Ovary (tissue), 10 donors: ENCODE measurements at places on chromosomes 13 and 19. TPM values are rescaled to one million over a fixed set of nuclear protein-coding genes. Genes with fewer than 3 reads are reported as not detected.
A peak's percentile ranks its signal among the peaks of the same experiment; 100 is the strongest.

DNA sequence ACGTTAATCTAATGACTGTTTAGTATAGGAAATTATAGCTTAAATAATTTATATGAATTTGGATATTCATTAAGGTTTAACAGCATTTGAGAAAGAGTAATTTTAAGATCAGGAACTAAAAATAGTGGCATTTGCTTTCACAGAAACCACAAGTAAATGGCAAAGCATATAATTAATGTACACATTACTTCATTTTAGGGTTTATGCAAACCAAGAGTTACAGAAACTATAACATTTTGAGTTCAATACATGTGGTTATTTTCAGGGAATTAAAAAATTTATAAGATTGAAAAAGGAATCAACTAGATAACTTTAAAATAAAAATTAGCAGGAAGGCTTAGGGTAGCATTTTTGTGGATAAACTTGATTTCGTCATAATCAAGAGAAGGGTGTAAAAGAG lies 151.7 kb upstream of the MIR17HG start:
- DNase-seq, result no peak

DNA sequence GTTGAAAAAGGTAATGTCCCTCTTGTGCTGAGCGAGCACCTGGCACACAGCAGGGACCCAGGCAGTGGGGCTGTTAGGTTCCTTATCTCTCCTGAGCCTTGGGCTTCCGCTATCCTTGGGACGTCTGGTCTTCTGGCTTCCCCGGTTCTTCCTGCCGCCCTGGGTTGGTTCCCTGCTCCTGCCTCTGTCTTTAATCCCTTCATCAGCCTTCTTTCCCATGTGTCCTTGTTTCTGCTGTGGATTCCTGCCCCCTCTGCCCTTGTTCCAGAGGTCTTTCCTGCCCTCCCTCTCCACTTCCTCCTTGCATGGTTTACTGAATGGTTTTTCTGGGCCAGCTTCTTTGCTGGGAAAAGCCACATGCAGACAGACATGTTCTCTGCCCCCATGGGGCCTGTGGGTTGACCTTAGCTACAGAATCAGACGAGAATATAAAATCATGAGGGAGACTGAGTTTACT lies 2.6 kb downstream of the EPN1 start:
- no peak for DNase-seq

DNA sequence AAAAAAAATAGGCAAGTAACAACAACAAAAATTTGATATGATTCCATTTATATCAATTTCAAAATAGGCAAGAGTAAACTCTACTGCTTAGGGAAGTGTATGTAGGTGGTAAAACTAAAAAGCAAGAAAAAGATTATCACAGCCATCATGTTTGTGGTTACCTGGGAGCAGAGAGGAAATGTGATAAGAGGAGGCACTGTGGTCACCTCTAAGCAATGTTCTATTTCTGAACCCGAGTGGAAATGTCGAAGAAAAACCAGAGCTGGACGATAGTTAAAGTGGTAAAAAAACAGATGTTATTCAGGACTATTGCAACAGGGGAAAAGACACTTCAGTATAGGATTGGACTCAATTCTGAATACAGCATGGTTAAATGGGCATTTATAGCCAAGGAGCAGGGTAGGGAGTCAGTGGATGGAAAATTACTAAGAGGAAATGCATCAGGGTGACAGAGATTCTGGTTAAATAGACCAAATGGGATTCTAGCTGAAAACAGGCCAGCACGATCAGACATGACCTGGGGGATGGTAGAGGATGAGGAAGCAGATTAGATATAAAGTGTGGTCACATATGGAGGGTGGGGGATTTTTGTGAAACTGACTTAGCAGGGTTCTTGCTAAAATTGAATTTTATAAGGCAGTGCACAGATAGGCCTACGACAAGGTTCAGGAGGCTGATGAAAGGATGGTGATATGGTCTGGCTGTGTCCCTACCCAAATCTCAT lies 6.0 kb upstream of the TEX30 start:
- DNase-seq, result no peak

DNA sequence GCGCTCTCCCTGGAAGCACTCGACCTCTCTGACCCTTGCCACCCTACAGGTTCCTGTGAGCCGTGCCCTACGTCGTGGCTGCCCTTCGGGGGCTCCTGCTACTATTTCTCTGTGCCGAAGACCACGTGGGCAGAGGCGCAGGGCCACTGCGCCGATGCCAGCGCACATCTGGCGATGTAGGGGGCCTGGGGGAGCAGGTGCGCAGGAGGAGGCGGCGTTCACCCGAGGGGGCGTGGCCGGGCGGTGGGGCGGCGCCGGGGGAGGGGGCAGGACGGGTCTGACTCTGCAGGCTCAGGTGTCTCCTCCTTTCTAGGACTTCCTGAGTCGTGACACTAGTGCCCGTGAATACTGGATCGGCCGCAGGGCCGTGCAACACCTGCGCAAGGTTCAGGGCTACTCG lies 26.4 kb downstream of the CLEC4M start:
- DNase-seq, result no peak

- no peak for DNase-seq
These were observed 13.3 kb upstream of the ZNF681 start for GRCh38 chr19:23771761-23772674.

DNA sequence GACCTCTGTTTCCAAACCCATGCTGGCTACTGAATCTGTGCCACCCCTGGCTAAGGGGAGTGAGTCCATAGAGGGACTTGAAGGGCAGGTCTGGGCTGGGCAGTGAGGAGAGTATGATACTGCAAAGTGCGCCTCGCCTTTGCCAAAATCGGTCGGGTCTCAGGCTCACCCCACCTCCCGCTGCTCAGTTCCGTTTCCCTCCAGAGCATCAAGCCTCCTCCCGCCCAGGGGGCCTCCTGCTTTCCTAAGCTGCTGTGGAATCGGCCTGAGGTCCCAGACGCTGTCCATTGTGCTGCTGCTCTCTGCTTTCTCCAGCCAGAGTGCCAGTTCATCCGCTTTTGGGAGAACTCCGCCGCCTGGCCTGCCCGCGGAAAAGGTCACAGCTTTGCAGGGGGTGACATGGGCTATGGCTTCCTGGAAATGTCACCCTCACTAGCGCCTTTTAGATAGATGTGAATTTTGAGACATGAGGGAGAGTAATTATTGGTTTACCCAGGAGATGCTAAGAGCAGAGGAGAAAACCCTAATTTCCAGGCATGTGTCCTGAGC lies 1418.4 kb downstream of the UQCRFS1 start:
- no peak for DNase-seq

- DNase-seq, result no peak
These were observed 757.3 kb downstream of the EFNB2 start for GRCh38 chr13:105778196-105778595.

DNA sequence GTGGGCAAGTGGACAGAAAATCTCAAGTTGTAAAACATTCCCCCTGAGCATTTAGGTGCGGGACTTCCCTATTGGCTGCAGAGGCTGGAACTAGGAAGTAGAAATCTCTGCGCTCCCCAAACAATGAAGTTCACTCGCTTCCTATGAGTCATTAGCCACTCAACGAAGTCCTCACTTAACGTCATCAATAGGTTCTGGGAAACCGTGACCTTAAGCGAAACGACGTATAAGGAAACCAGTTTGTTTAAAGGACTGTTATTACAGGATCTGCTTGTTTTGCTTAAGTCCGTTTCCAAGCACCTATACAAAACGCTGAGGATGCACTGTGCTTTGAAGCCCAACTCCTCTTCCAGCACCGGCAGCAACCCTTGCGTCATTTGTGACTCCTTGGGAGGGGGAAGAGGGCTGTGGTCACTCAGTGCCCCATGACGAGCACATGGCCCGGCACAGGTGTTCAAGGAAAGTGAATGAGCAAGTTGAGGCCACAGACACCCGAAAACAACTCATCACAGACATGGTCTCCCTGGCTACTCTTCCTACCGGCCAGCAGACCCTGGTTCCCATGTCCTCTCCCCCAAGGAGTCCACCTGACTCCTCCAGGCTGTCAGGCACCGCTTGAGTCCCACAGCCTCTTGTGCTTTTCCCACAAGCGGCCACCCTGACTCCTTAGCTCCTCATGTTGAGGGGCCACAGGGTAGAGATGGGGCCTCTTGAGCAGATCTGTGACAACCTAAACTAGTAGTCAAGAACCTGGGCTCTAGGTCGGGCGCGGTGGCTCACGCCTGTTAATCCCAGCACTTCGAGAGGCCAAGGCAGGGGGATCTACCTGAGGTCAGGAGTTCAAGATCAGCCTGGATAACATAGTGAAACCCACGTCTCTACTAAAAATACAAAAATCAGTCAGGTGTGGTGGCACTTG lies 4.8 kb downstream of the RPS16 start:
- DNase-seq, result no peak

- no peak for DNase-seq
These were observed 2.5 kb upstream of the HNRNPUL1 start for GRCh38 chr19:41261474-41262190.

- no peak for DNase-seq
These were observed 23.9 kb upstream of the URAD start for GRCh38 chr13:28012383-28012782.

- DNase-seq, result no peak
These were observed 729 bp downstream of the STK11 start for GRCh38 chr19:1206150-1206863.

- DNase-seq, result peak; percentile 51
These were observed 1.3 kb downstream of the ZNF616 start for GRCh38 chr19:52138278-52138982.

GRCh38 chr19:55690109-55690768 lies 15.2 kb downstream of the EPN1 start:
- no peak for DNase-seq

DNA sequence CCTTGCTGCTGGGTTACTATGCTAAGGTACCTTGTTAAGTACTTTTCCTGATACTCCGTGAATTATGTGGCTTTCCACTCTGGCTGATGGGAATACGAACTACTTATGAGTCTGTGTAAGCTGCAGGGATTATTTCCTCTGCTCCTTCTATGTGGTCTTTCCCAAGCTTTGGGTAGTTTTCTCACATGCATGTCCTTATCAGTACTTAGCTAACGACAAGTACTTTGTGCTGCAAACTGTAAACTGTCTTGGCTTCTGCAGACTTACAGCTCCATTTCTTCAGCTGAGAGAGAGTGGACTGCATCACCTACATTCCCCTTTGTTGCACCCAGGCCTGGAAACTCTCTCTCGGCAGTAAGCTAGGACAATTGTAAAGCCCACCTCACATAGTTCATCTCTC lies 76.6 kb downstream of the FGF9 start:
- DNase-seq, result no peak

GRCh38 chr19:35713904-35714495 lies 3.8 kb upstream of the KMT2B start:
- DNase-seq, result no peak

- DNase-seq, result peak; percentile 69
These were observed 6.5 kb upstream of the HSD17B14 start for GRCh38 chr19:48842789-48843162.

- DNase-seq, result no peak
These were observed 47.4 kb downstream of the SOX1 start for GRCh38 chr13:112114391-112114790.

DNA sequence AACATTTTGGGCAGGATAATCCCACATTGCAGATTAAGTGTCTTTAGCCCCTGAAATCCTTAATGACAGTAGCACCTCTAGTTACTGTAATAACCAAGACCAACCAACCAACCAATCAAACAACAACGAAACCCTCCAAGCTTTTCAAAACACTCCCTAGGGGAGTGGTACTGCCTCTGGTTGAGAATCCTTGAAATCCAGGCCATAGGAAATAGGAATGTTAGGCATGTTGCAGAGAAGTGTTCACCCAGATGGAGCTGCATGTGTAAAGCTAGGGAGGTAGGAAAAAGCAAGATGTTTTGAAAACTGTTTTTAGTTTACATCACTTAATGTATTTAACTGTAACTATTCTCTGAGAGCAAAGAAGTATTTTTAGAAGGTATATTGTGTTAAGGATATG lies 4.5 kb downstream of the LACC1 start:
- no peak for DNase-seq

- no peak for DNase-seq
These were observed 1.1 kb downstream of the FGF14 start for GRCh38 chr13:102400675-102401145.

DNA sequence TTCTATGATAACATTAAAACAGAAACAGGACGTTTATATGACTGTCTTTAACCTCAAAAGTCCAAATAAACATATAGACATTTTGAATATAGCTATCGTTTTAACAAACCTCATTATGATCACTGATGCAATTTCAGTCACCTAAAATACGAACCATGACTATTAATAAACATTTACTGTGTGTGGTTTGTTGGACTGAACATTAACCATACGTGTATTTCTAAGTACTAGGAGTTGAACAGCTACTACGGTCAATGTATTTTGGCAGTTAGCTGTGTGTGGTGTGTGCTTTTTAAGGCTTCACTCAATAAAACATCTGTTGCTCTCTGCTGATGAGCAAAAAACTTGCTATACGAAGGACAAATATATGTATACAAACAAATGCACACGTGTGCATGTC lies 281.4 kb downstream of the ABCC4 start:
- DNase-seq, result no peak

GRCh38 chr13:53012707-53013106 lies 15.9 kb upstream of the OLFM4 start:
- no peak for DNase-seq

MAP4K1 gene
- total RNA-seq, result 3.7 TPM

LRG1 gene
- total RNA-seq, result 2.7 TPM

GRIK5 gene
- total RNA-seq, result 7.1 TPM

TINCR gene
- 0.23 TPM for total RNA-seq

ZNF135 gene
- total RNA-seq, result 16.1 TPM

FLT1 gene
- total RNA-seq, result 9.9 TPM

CTXN1 gene
- 12.7 TPM for total RNA-seq

PPP1R15A gene
- 66.4 TPM for total RNA-seq

PINLYP gene
- total RNA-seq, result 18.2 TPM

ZNF285 gene
- 8.8 TPM for total RNA-seq

ZNF492 gene
- 0.57 TPM for total RNA-seq

ZNF564 gene
- total RNA-seq, result 17.7 TPM

B3GNT8 gene
- 2.2 TPM for total RNA-seq
